ENCODE measurements at places on chromosomes 5 and 9. TPM values are rescaled to one million over a fixed set of nuclear protein-coding genes. Genes with fewer than 3 reads are reported as not detected.

GRCh38 chr9:77585335-77585786 is 62.8 kb downstream of the GNA14 start:
- DNase-seq, result no peak

DNA sequence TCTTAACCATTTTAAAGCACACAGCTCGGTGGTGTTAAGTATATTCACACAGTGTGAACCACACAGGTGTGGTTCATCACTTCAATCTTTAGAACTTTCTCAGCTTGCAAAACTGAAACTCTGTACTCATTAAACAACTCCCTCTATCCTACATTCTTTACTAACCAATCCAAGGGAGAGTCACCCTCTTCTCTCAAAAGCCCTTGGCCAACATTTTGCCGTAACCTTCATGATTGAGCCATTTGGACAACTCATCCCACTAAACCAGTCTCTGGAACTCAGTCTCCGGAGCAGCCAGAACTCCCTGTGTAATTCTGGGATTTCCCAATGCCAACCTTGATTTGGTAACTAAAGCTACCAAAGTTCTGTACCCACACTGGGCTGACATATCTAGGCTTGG is 84.7 kb downstream of the TTC39B start:
- DNase-seq, result no peak

- DNase-seq, result no peak
Observed at GRCh38 chr5:161155451-161155850, 303.4 kb upstream of the ATP10B start.

GAPVD1 gene
- 71.0 TPM for total RNA-seq

FBP1 gene
- total RNA-seq, result 5.1 TPM
